ENCODE measurements at places on chromosomes 1 and 21.

DNA sequence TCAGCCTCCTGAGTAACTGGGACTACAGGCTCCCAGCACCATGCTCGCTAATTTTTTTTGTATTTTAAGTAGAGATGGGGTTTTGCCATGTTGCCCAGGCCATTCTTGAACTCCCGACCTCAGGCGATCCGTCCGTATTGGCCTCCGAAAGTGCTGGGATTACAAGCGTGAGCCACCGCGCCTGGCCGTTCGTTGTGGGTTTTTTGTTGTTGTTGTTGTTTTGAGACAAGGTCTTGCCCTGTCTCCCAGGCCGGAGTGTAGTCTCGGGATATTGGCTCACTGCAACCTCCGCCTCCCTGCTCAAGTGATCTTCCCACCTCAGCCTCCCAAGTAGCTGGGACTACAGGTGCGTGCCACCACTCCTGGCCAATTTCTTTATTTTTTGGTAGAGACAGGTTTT, 4.7 kb upstream of the INAVA start:
- DNase-seq, result no peak

DNA sequence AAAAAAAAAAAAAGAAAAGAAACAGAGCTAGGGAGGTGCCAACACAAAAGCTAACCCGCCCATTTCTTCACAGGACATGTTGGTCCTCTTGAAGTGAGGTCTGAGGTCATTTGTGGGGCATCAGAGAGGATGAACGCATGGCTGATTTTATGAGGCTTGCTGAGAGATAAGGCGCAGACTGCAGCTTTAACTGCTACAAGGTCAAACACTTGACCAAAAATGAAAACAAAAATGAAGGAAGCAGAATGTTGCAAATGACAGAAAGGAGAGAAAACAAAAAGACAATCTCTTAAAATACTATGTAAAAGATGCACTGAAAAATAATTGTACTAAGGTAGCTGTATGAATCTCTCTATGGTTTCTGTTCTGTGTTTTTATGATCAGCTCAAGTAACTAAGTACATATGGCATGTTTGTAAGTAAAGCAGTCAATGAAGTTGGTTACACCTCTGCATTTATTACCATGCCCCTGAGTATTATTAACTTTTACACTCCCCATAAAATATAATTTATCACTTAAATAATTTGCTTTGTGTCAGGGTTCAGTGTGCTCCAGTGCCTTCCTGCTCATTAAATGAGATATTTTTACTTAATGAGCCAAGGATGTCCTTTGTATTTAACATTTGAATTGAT, 249.1 kb upstream of the NR5A2 start:
- DNase-seq, result no peak

DNA sequence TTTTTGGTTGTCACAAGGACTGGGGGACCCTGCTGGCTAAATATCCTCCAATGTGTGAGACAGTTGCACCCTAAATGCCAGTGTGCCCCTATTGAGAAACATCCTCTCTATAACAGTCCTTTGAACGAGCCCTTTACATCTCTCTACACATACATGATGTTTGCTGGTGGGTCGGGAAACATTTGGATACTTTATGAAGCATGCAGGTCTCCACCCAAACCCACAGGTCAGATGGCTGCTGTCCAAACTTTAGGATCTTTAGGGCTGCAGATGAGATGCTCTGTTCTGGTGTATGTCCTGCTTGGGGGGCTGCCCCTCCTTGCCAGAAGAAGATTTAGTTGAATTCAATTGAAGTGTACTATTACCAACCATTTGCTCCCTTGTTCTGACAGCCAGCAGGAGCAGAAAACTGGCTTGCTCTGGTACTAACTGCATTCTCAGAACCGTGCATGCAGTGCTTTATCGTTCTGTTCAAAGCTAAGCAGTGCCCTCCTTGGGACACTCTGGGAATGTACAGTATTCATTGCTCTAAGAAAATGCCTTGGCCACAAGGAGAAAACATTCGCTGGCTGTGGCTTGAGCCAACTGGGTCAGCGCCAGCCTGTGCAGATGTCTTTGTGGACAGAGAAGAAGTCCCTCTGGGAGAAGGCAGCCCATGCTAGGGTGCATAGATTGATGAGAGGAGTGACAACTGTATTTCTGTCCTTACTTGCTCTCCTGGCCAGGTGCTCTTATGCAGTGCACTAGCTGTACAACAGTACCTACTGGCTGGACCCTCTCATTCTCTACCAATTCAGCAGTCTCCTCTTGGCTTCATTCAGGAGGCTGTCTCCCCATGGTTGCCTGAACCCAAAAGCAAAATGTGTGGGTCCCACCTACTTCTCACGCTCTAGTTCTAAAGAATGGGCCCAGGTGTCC, 61.4 kb upstream of the DIRAS3 start:
- no peak for DNase-seq

DNA sequence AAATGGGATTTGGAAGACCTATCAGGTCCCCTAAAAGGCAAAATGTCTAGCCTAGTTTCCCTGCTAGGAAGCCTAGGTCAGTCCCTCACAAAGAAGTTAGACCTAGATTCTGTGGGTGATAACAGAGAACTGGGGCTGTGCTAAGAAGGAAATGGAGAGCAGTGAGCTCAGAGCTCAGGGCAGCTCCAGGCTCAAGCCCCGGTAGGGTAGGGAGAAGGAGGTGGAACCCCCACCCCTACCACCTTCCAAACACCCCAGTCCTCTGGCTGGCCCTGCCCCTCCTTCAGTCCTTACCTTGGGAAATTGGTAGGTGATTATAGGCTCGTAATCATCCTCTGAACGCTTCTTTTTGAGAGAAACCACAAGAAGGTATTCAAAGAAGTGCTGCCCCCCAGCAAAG, 1.1 kb downstream of the DENND2D start:
- no peak for DNase-seq

DNA sequence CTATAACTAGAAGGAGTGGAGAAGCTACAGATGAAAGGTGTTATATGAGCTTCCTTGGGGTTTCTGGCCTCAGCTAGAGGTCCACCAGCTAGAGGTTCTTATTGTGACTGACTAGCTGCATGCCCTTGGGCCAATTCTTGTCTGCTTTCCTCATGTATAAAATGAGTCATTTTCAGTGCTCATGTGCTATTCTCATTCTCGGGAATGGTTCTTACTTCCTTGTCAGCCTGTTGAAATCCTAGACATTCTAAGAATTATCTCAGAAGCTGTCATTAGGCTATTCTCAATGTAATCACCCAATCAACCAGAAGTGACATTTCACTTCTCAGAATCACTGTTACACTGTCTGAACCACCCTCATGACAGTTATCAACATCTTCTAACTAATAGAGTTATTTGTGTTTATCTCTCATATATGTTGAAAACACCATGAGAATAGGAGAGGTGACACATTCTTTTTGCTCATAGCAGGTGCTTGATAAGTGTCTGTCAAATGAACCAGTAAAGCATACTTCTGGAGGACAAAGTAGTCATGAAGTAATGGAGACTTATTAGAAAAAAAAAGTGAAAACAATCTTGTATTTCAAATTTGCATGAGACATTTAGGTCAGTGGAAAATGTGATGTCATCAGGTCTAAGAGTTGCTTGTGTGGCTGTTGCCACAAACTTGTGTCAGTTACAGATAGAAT, 122.8 kb upstream of the IVNS1ABP start:
- DNase-seq, result peak; percentile 27

DNA sequence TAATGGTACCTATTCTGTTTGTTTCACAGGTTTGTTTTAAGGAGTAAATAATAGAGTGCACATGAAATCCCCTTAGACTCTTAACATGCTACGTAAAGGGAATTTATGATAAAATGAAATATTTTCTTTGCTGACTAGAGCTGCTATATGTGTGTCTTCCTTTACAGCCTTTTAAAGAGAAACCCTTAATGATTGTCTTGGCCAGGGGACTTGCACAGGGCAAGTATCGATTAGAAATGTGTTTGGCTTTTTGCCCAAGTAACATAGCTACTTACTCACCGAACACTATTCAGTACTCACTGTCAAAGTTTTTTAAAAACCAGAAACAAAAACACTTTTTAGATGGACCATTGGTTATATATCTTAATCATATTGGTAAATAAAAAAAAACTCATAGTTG, 71.3 kb upstream of the KIAA1614 start:
- no peak for DNase-seq

- DNase-seq, result peak; percentile 15
These were observed 176.5 kb downstream of the TGFB2 start for GRCh38 chr1:218521414-218522169.

GRCh38 chr1:151372058-151372934, at the start of gene SELENBP1:
Gene SELENBP1 (minus strand): TSS chr1:151372705. CDS start chr1:151372641, 64 bp downstream.
- DNase-seq, result no peak

Data from stimulated activated CD4-positive, alpha-beta T cell treated with anti-CD3 and anti-CD28 coated beads, Interleukin-1b, Interleukin-23, amount 100 ng/mL, for 48 hours (primary cell).